Left ventricle myocardium inferior (tissue), 1 donor: ENCODE measurements at places on chromosomes 7 and 10.
A peak's percentile ranks its signal among the peaks of the same experiment; 100 is the strongest.

DNA sequence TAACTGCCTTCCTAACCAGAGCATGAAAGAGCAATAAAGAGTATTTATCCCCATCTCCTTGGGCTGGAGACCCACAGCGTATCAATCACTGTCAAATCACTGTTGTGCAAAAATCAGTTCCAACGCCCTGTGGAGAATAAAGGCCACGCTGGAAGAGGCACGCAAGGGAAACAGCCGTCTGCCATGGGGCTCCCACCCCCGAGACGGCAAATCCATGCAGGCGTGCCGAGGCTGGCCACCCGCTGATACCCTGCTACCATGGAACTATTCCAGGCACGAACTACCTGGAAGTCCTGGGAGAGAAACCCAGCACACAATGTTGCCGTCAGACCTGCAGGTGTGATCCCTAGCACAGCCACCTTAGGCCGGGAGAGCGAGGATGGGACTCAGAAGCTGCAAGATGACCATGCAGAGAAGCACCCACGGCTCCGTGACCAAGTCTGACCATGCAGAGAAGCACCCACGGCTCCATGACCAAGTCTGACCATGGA lies 185.3 kb downstream of the DIP2C start:
- no peak for DNase-seq
- no peaks in the 10 kb centered on the region for H3K36me3 ChIP-seq
- no peak overlapping the region for H3K27ac ChIP-seq
- no peaks in the 10 kb centered on the region for H3K27me3 ChIP-seq
- peaks cover 29% of the 10 kb centered on the region for H3K4me1 ChIP-seq
- no peak overlapping the region for H3K4me3 ChIP-seq

DNA sequence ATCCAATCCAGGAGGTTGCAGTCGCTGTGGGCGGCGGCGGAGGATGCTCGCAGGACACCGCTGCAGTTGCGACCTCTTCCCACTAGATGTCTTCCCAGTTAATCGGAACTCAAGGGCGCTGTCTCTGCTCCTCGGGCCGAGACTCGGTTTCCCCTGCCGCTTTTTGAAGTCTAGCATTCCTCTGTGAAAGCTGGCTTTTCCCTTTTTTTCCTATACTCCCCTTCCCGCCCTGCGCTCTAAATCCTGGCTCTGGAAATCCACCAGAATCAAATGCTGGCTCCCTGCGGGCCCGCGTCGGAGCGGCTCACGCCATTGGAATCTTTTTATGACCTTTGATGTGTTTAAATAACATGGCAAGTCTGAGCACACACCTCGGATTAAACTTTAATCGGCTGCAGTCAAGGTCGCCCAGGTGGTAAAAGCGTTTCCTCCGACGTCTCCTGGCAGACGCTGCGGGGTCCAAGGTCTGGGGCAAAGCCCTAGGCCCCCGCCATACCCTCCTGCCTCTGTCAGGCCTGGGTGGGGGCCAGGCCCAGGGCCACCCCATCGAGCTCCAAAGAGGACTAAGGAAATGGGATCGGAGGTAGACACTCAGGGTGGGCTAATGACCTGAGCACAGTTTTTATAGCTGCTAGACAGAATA lies 10.7 kb upstream of the HOXA13 start:
- no peaks in the 10 kb centered on the region for H3K36me3 ChIP-seq
- H3K27me3 ChIP-seq: peaks cover 100% of the 10 kb centered on the region
- H3K4me3 ChIP-seq: peak overlapping the region; percentile 51

GRCh38 chr7:127745445-127745844 lies 93.5 kb downstream of the SND1 start:
- peaks cover 23% of the 10 kb centered on the region for H3K4me1 ChIP-seq
- no peak overlapping the region for H3K4me3 ChIP-seq
- H3K27ac ChIP-seq: no peak overlapping the region
- no peak for DNase-seq
- no peaks in the 10 kb centered on the region for H3K36me3 ChIP-seq

DNA sequence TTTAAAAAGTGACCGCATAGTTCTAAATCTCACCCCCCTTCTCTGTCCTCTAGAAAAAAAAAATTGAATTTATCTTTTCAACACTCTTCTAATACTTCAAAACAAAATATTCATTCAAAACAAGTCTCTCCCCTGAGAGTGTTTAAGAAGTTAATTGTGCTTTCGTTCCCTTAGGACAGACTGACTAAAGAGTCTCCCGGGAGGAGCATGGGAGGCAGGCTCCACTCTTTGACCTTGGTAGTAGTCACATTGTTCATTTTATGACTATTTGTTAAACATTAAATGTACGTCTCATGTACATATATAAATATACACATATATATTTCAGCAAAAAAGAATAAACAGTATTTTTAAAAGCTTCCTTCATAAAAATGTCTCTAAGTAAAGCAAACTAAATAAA lies 35.3 kb upstream of the SPOCK2 start:
- H3K27ac ChIP-seq: peak overlapping the region; percentile 47
- DNase-seq: no peak
- H3K4me3 ChIP-seq: no peak overlapping the region
- peaks cover 15% of the 10 kb centered on the region for H3K36me3 ChIP-seq
- no peaks in the 10 kb centered on the region for H3K27me3 ChIP-seq

GRCh38 chr10:35367982-35368381 lies 31.7 kb downstream of the CCNY start:
- peak overlapping the region; percentile 94 for H3K27ac ChIP-seq
- DNase-seq: no peak
- peaks cover 94% of the 10 kb centered on the region for H3K4me1 ChIP-seq
- no peaks in the 10 kb centered on the region for H3K36me3 ChIP-seq
- no peaks in the 10 kb centered on the region for H3K27me3 ChIP-seq

GRCh38 chr7:158482480-158482879 lies 105.1 kb downstream of the PTPRN2 start:
- H3K4me3 ChIP-seq: no peak overlapping the region
- peaks cover 56% of the 10 kb centered on the region for H3K27me3 ChIP-seq
- H3K36me3 ChIP-seq: no peaks in the 10 kb centered on the region
- no peak overlapping the region for H3K27ac ChIP-seq
- DNase-seq: no peak
- H3K4me1 ChIP-seq: no peaks in the 10 kb centered on the region

DNA sequence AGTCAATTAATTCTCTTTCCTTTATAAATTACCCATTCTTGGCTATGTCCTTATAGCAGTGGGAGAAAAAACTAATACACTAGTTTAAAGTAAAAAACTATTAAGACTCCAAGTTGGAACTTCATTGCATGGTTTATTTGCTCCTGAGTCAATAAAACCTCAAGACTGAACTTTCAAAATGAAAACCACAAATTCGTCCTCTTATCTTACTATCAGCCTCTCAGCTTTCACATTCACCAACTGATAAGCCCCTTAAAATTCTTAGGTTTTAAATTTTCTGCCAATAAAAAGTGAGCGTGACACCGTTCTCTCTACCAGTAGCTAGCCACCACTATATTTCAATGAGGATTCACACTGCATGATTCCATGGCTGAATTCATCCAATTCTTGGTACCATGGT lies 346.4 kb upstream of the NPSR1 start:
- H3K27ac ChIP-seq: no peak overlapping the region
- H3K4me3 ChIP-seq: no peak overlapping the region
- no peaks in the 10 kb centered on the region for H3K27me3 ChIP-seq

GRCh38 chr10:104300002-104300735 lies 31.2 kb downstream of the GSTO2 start:
- H3K4me3 ChIP-seq: peak overlapping the region; percentile 31
- H3K36me3 ChIP-seq: no peaks in the 10 kb centered on the region
- H3K4me1 ChIP-seq: peaks cover 79% of the 10 kb centered on the region
- peak overlapping the region; percentile 94 for H3K27ac ChIP-seq
